ENCODE measurements at places on chromosomes 1 and 21.
A peak's percentile ranks its signal among the peaks of the same experiment; 100 is the strongest.

DNA sequence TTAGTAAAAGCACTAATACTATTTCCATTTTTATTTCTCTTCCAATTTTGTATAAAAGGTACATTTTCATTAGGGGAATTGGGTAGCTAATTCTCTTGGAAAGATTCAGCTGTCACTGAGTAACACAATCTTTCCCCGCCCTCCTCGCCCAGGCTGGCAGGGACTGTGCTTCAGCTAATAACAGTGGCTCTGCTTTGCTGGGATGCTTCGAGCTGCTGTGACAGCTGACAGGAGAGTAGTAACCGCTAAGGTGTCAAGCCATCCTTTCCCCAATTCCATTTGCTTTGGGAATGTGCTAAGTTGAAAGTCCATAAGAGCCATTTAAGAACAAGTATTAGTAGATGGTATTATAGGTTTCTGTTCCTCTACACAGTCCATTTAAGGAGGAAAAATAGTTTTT, 106.7 kb upstream of the NRIP1 start:
- DNase-seq = no peak

DNA sequence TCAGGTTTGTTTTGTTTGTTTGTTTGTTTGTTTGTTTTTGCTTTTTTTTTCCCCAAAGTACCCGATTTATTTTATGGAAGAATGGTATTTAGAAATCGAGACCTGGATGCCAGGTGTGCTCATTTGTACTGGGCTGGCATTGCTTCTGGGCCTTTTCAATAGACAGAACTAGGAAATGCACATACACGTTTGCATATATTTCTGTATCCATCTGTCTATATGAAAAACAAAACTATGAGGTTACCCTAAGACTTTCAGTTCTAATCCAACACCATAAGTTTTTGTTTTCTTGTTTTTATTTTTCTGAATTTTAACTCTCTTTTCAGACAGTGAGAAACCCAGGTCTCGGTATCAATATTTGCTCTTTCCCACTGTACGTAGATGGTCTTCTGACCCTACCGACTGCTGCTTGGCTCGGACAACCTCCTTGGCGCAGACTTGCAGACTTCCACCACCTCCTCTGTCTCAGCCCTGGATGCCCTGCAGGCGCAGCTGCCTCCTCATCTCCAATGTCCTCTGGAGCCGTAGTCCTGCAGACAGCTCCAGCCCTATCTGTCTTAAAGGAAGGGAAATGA, 171.7 kb downstream of the NEK7 start:
- no peak for DNase-seq

DNA sequence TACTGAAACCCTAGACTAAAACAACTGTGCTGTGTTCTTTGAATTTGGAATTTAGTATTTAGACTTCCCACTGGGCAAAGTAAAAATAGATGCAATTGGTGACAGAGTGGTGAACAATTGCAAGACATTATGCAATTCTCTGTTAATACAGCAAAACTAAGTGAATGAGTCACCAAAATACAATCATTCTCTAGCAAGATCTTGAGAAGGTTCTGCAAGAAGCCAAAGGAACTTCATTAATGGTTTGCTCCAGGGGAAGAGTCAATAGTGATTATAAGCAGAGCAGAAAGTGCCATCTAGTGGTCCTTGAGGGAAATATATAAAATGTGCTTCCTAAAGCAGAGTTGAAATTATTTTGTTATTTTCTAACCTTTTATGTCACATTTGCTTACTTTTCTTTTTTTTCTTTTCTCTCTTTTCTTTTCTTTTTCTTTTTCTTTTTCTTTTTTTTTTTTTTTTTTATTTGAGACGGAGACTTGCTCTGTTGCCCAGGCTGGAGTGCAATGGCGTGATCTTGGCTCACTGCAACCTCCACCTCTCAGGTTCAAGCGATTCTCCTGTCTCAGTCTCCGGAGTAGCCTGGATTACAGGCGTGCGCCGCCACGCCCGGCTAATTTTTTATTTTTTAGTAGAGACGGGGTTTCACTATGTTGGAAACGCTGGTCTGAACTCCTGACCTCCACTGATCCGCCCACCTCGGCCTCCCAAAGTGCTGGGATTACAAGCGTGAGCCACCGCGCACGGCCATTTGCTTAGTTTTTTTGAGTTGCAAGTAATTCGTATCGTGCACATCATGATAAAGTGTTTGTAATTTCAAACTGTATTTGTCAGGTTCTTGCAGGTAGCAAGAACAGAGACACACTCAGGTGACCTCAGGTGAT, 99.2 kb downstream of the CTH start:
- peak; percentile 94 for DNase-seq

DNA sequence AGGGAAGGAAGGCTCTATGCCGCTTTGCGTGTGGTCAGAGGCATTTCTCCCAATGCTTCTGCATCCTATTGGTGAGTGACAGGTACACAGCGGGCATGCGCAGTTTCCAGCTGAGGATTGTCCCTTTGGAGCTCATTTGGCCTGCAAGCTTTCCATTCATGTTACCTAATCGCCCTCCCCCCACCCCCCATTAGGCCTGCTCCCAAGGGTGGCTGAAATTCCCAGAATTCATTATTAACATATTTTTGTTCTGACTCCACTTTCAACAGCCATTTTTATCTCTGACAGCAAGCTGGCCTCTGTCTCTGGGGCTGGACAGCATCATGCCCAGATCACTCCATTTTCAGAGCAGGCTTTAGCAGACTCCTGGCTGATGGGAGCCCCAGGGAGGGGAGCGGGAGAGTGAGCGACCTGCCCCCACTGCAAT, 25.6 kb downstream of the MIS18A start:
- peak; percentile 82 for DNase-seq

Data from fibroblast of skin of scalp (primary cell).